ENCODE measurements at places on chromosomes 6 and 20. TPM values are rescaled to one million over a fixed set of nuclear protein-coding genes. Genes with fewer than 3 reads are reported as not detected.

DNA sequence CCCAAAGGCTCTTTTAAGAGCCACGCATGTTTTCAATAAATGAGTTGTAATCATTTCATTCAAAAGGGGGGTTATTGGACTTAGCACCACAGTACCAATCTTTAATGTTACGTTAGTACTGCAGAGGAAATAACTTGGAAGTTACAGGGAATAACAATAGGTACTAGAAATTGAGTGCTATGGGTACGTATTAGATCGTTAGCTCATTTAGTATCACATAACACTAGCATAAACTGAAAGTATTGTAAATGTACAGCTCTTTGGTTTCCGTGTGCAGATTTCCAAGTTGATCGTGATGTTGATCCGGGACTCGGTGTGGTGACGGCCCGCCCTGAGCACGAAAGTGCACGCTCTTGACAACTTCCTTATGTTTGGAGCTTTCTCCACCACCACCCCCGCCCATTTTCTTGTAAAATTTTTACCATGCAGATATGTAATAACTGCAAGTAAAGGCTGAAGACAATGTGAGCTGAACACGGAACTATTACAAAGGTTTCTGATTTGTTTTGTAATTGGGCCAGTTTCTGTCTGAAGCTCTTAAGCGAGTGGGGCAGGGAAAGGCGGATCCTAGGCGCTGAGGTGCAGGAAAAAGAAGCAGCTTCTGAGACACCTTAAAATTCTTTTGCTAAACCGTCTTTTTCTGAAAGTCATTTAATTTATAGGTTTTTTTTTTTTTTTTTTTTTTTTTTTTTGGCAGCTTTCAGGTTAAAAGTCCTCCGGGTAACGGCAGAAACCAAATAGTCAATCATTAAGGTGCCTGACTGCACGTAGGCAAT is 71.5 kb downstream of the HFE start:
- DNase-seq: peak; percentile 57

DNA sequence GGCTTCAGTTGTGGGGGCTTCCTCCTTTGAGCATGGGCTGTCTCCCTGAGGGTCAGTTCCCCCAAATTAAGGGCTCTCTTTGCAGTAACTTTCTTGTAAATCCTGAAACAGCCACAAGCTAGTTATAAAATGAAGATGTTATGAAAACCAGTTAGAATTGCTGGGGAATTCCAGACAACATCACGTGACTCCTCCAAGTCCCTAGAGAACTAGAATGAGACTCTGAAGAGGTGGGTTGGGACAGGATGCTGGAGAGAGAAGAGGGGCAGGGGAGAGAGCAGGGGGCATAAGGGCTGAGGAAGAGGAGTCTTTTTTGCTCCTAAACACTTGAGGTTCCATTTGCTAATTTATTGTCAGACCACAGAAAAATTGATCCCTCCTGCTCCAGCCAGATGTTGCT is 380.3 kb downstream of the DHX35 start:
- no peak for DNase-seq

DNA sequence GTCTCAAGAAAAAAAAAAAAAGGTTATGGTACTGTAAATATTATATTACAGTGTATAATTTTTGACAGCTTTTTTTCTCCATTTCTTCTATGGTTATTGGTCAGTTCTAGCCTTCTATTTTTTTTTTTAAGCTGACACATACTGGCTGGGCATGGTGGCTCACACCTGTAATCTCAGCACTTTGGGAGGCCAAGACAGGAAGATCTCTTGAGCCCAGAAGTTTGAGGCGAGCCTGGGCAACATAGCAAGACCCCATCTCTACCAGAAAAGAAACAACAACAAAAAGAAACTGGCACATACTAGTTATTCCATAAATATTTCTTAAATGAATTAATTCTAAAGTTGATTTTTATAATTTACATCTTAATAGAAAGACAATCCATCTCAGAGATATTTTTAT is 27.6 kb upstream of the PRND start:
- DNase-seq: no peak

GRCh38 chr20:56352345-56353055 is 6.3 kb upstream of the FAM210B start:
- DNase-seq: no peak

GRCh38 chr6:87753131-87753685 is 51.2 kb upstream of the AKIRIN2 start:
- no peak for DNase-seq

- DNase-seq: no peak
Measured at GRCh38 chr6:88705601-88706000, 257.8 kb downstream of the RNGTT start.

DNA sequence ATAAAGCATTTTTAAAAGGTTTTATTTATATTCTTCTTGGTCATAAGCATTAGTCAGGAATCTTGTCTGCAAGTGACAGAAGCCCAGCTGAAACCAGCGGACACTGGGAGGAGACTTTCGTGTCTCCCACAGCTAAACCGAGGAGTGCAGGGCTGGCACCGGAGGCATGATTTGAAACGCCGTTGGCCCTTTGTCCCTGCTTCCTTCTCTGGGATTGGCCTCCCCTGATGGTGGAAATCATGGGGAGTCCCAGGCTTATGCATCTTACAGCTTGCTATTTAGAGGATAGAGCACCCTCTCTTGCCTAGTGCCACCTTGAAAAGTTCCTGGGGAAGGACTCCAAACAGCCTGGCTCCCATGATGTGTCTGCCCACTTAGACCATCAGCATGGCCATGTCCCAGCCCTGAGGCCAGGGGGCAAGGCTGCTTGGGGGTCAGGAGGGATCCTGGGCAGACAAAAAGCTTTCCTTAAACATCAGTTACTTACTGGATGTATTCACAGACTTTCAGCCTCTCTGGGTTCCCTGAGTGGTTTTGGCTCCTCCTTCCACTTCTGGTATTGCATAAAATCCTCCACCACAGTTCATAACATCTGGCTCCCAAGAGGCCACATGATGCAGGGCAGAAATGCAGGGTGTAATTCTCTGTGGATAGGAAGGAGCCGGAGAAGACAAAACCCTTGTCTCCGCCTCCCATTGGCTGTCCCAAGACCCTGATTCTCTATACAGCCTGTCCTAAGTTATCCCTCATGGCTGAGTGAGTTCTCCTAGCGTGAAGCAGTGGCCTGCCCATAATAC is 49.3 kb upstream of the INSM1 start:
- DNase-seq: no peak

DNA sequence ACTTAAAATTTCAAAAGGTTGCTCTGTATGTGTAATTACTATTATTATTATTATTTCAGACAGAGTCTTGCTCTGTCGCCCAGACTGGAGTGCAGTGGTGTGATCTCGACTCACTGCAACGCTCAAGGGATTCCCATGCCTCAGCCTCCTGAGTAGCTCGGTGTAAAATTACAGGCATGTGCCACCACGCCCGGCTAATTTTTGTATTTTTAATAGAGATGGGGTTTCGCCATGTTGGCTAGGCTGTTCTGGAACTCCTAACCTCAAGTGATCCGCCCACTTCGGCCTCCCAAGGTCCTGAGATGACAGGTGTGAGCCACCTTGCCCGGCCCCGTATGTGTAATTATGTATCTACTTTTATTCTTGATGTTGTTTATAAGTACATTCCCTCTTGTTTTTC is 65.3 kb upstream of the ZNF217 start:
- no peak for DNase-seq

DNA sequence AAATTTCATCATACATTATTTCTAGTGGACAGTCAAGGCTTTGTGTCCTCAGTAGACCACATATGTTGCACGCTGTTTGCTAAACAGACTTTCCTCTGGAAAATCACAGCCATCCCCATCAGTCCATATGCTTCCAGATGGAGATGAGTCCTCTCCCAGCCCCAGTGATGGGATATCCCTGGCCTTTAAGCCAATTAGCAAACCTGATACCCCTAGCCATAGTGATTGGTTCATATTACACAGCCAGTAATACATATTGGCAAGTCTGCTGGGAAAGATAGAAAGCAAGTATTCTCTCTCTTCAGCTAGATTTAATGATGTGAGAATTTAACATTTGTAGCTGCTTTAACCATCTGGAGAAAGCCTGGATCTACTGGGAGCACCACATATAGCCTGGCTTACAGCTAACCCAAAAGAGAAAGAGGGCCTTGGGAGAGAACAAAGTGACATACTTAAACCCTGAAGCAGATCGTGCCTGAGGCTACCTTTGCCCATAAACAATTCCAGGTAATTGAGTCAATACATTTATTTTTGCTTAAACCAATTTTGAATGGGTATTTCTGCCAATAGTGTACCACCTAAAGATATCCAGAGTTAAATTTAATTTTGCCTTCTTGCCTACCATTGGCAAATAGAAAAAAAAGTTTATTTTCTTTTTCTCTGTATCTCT is 103.5 kb upstream of the HIVEP1 start:
- no peak for DNase-seq

GRCh38 chr6:163252061-163252591 is 162.4 kb upstream of the QKI start:
- DNase-seq: no peak

- no peak for DNase-seq
Measured at GRCh38 chr6:76768556-76768955, 694.7 kb downstream of the HTR1B start.

DNA sequence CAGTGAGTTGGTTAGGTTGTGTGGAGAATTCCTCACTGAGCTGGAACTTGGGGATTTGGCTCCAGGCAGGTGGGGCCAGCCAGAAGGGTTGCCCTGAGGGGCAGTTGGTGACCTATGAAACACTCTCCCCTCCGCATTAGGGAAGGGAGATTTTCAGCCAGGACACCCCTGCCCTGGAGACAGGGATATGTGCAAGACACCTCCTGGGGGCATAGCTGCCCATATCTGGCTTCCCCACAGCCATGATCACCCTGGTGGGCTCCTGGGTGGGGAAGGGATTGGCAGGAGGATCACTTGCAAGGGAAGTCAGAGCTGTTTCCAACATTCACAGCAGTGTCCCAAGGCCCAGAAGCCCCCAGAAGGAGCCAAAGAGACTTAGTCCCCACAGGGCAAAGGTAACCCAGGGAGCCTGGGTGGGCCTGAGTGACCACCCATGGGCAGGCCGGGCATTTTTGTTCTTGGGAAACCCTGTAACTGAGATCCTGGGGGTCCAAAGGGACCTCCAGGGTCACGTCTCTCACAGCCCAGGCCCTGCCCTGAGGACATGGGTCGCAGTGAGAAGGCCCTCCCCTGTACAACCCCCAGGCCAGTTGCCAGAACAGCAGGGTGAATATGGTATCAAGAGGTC is 145.8 kb downstream of the MRPL14 start:
- no peak for DNase-seq

- DNase-seq: no peak
Measured at GRCh38 chr20:45340951-45341350, 7.3 kb downstream of the SDC4 start.

- DNase-seq: no peak
Measured at GRCh38 chr6:114312931-114313330, 29.9 kb downstream of the HS3ST5 start.

DNA sequence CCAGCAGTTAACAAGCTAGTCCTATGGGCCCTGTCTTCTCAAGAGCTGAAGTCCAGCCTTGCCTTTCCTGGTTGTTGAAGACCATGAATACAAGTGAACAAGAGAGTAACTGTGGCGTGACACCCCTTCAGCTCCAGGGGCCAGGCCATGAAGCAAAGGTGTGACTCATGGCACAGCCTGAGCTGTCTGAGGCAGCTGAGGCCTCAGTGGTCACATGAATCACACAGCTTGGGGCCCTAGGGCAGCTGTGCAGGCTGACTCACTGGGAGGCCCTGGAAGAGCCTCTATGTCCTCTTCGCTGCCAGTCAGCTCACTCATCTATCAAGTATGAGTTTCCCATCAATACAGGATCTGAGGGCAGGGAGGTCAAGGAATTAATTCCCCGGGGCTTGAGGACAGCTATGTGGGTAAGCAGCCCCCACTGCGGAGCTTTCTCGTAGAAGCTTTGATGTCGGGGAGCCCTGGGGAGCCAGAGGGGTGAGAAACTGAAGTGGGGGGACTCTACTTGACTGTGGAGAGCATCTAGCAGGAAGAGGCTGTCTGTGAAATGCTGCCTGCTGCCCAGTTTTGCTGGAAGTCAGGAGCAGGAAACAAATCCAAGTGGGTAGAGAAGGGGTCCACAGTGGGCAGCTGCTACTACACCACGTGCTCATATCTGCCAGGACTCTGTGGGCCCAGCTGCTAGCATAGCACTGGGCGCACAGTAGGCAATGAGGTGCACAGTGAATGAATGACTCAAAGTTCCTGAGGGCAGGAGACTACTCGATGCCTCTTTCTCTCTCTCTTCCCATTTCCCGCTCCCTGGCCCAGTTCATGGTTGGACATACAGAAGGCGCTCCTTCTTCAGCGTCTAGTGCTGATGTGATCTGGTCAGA is 13.7 kb upstream of the FAM83C start:
- peak; percentile 61 for DNase-seq

- DNase-seq: no peak
Measured at GRCh38 chr6:42988486-42989020, 4.2 kb downstream of the PPP2R5D start.

GRCh38 chr6:137025786-137026730 is 18.7 kb downstream of the IL20RA start:
- DNase-seq: no peak

GRCh38 chr20:45343532-45344167 is 4.6 kb downstream of the SDC4 start:
- DNase-seq: no peak

- no peak for DNase-seq
Measured at GRCh38 chr6:15888798-15889772, 226.3 kb upstream of the DTNBP1 start.

GRCh38 chr20:48236000-48236970 is 451.0 kb upstream of the SULF2 start:
- DNase-seq: no peak

DNA sequence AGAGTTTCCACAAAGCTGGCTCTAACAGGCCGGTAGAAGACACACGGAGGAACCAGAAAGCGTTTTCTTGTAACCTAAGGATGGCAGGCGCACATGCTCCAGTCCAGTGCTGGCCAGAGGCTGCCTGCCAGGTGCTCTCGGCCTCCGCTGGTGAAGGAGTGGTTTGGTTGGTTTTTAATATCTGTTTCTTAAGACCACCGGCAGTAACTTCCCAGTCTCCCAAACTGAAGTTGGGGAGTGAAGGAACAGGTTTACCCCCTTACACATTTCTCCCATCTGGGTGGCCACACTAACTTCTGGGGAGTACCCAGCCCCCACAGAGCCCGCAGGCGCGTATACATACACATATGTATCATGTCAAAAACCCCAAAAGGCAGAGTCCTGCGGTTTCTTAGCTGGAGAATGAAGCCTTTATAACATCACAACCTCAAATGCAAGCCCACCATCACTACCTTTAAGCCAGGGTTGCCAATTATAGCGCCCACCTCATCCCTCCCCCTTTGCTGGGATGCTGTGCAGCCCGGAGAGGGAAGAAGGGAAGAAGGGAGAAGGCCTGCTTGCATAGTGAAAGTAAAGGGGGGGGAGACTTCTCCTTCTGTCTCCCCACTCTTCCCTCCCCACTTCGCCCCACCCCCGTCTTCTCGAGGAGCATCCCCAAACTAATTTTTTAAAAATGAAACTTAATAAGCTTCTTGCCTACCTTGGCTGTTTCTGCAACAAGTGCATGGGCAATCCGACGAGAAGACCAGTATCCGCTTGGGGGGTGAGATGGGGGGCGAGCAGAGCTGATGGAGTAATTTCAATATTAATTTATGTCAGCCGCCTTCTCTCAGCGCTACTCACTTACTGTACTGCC is 1.0 kb downstream of the TRERF1 start:
- DNase-seq: peak; percentile 12

GRCh38 chr6:167937948-167938911 is 59.2 kb upstream of the KIF25 start:
- DNase-seq: no peak

SCRT2 gene
- total RNA-seq: not detected

CFB gene
- 0.21 TPM for total RNA-seq

BPIFA1 gene
- total RNA-seq: not detected

Measured in activated T-helper 1 cell treated with anti-CD3 and anti-CD28 coated beads, Interleukin-12 subunit alpha, Interleukin-12 subunit beta, Interleukin-2, Interleukin-4 antibody, amounts not matched to agents 30 ng/mL and 10 ng/mL and 1 ng/mL, durations not matched to agents 14 hours and 24 hours and 36 hours (primary cell).